ENCODE measurements at places on chromosomes 7 and 10.
A peak's percentile ranks its signal among the peaks of the same experiment; 100 is the strongest.

GRCh38 chr7:65216469-65216868 lies 157.2 kb upstream of the ZNF92 start:
- no peak for DNase-seq

GRCh38 chr7:121342631-121343030 lies 13.8 kb downstream of the WNT16 start:
- DNase-seq = no peak

- DNase-seq = no peak
Measured at GRCh38 chr10:84581976-84582375, 253.6 kb downstream of the CCSER2 start.

DNA sequence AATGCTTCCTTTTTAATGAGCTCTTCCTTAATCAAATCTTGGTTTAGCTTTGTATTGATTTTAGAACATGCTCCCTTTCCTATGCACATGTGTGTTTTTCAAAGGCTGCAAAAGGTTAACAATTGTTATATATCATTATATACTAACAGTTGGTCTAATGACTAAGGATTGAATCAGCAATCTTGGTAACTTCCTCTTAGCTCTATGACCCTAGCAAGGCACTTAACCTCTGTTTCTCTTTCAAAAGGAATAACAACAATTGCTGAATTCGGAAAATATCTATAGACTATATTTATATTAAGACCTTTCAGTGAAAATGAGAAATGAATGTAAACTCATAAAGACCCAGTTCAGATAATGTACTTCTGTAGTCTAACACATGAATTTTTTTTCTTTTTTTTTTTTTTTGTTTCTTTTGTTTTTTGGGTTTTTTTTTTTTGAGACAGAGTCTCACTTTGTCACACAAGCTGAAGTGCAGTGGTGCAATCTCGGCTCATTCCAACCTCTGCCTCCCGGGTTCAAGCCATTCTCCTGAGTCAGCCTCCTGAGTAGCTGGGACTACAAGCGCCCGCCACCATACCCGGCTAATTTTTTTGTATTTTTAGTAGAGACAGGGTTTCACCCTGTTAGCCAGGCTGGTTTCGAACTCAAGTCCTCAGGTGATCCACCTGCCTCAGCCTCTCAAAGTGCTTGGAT lies 48.8 kb downstream of the HOXA1 start:
- peak; percentile 29 for DNase-seq

- no peak for DNase-seq
Measured at GRCh38 chr7:100367676-100368613, 5.3 kb upstream of the PILRA start.

DNA sequence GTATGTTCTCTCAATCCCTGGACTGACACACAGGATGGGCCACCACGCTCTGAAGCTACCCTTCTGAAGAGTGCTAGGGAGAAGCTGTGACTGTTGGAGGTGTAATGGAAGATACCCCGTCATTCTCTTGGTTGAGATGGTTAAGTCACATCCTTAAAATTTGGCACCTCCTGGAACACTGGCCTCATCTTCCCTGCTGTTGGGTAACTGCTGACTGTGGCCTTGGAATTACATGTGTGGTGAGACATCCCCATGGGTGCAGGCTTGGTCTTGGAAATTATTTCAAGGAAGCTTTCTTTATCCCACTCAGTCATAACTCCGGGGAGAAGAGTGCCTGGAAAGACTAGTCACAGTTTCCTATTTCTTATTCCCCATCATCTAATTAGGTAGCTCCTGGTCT lies 62.0 kb downstream of the LRMDA start:
- no peak for DNase-seq

- no peak for DNase-seq
Measured at GRCh38 chr10:78920011-78920410, 148.8 kb upstream of the ZMIZ1 start.

DNA sequence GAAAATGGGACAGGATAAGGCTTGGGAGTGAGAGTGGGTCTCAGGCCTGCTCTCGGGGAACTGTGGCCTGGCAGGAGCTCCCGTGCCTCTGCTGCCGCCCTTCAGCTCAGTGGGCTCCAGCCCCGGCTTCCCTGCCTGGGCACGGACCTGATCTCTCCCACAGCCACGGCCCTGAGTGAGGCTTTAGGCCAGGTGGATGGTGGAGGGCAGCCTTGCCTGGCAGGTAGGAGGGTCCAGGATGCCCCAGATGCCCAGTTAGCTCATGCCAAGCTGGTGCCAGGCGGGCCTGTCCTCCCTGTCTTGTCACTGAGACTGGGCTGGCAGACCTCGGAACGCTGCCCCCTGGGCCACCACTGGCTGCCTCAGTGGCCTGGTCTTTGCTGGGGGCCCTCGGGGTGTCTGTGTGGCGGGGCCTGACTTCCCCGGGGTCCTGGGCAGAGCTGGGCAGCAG lies 116.6 kb downstream of the INPP5A start:
- DNase-seq = no peak

Measured in suprapubic skin (tissue), 4 donors.